ENCODE measurements at places on chromosomes 7 and 10.

GRCh38 chr7:102321351-102322201, 34.7 kb downstream of the SPDYE6 start:
- H3K4me3 ChIP-seq: no peak overlapping the region
- no peaks in the 10 kb centered on the region for H3K36me3 ChIP-seq
- no peaks in the 10 kb centered on the region for H3K4me1 ChIP-seq
- peak; percentile 38 for DNase-seq

- no peak overlapping the region for H3K27ac ChIP-seq
- H3K4me1 ChIP-seq: no peaks in the 10 kb centered on the region
- no peak for DNase-seq
- H3K27me3 ChIP-seq: no peaks in the 10 kb centered on the region
Observed at GRCh38 chr10:50796693-50797092, 57.0 kb downstream of the ASAH2B start.

DNA sequence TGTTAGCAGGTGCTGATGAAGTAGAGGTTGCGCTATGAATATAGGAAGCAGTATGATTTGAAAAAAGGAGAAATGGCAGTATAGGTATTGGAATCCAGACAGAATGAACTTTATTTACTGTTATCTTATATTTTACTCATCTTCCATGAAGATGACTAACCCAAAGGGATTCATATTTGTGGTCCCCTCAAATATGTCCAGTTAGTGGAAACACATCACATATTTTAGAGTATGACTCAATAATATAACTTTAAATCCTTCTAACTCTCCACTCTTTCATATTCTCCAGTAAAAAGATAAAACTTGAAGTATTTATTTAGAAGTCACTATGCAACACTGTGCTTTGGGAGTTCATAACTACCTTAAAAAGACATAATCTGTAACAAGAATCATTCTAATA, 286.5 kb upstream of the LRRTM3 start:
- H3K27me3 ChIP-seq: no peaks in the 10 kb centered on the region
- no peak overlapping the region for H3K4me3 ChIP-seq
- no peaks in the 10 kb centered on the region for H3K4me1 ChIP-seq
- no peaks in the 10 kb centered on the region for H3K36me3 ChIP-seq
- no peak for DNase-seq

GRCh38 chr10:132497861-132498561, 39.6 kb upstream of the INPP5A start:
- no peak overlapping the region for H3K27ac ChIP-seq
- no peak for DNase-seq
- H3K36me3 ChIP-seq: no peaks in the 10 kb centered on the region

DNA sequence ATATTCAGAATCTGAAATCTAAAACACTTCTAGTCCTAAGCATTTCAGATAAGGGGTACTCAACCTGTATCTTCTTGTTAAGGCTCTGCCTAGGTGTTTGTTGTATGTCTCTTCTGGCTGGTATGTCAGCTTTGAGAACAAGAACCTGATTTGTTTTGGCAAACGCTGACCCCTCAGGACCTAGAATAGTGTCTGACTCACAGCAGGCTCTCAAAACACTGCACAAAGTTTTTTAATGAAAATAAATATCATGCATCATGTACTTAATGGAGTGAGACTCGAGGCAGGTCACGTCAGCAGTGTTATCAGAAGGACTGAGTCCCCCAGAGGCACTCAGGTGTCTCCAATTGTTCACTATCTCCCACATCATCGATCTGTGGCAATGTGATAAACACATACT, 99.1 kb downstream of the GLI3 start:
- H3K27me3 ChIP-seq: no peaks in the 10 kb centered on the region
- no peak overlapping the region for H3K4me3 ChIP-seq
- H3K4me1 ChIP-seq: no peaks in the 10 kb centered on the region
- no peaks in the 10 kb centered on the region for H3K36me3 ChIP-seq

DNA sequence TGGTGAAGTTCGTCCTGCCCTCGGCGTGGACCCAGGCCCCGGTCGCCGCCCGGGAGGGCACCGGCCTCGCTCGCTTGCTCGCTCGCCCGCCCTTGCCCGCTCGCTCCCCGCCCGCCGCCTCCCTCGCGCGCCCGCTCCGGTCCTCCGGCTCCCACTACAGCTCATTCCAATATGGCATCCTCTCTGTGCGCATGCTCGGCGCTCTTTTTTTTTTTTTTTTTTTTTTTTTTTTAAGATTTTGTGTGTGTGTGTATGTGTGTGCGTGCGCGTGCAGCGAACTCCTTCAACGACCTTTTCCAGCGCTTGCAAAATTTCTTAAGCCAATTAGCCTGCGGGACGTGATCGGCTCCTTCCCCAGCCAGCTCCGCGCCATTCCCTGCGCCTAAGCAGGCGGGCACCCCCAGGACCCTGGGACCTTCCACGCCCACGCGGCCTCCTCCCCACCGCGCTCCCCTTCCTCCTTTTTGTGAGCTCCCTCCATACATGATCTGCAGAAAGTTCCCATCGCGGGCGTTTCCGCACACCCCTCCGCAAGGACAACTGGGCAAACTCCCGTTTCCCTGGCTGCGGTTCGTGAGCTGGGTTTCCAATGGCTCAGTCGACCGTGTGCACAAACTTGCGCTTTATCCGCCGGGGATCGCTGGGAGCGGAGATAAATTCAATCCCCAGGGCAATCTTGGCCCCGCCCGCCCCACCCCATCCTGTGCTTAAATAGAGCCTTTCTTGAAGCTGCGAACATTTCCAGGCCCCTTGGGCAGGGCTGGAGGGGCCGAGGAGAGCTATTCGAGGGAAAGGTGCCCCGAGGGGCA, at the start of gene SFMBT2:
SFMBT2 (minus strand) TSS at position 173 of the 809 bp plus-strand sequence. CDS start 29,136 bp downstream, outside the sequence.
- peak; percentile 57 for DNase-seq
- peaks cover 85% of the 10 kb centered on the region for H3K27me3 ChIP-seq
- H3K27ac ChIP-seq: peak within 1 kb of the TSS; percentile 70
- H3K36me3 ChIP-seq: no peaks in the 10 kb centered on the region

- H3K36me3 ChIP-seq: no peaks in the 10 kb centered on the region
- H3K4me1 ChIP-seq: no peaks in the 10 kb centered on the region
- H3K4me3 ChIP-seq: no peak overlapping the region
- H3K27me3 ChIP-seq: no peaks in the 10 kb centered on the region
- no peak for DNase-seq
- H3K27ac ChIP-seq: no peak overlapping the region
Observed at GRCh38 chr7:136229790-136230189, 252.6 kb upstream of the MTPN start.

DNA sequence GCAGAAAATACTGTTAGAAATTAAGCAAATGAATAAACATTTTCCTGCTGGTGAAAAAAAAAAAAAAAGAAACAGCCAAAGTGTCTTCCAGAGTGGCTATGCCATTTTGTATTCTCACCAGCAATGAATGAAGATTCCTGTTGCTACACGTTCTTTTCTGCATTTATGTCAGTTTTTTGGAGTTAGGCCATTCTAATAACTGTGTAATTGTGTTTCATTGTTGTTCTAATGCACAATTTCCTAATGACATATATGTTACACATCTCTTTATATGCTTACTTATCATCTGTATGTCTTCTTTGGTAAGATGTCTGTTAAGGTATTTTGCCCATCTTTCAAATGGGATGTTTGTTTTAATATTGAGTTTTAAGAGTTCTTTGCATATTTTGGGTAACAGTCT, 213.7 kb downstream of the ITGB1 start:
- DNase-seq: no peak
- H3K36me3 ChIP-seq: peaks cover 7% of the 10 kb centered on the region
- H3K27ac ChIP-seq: no peak overlapping the region

- peaks cover 19% of the 10 kb centered on the region for H3K4me1 ChIP-seq
- peak overlapping the region; percentile 96 for H3K4me3 ChIP-seq
- H3K36me3 ChIP-seq: peaks cover 65% of the 10 kb centered on the region
- peak overlapping the region; percentile 99 for H3K27ac ChIP-seq
Observed at GRCh38 chr7:99559175-99559915, 903 bp downstream of the ZNF655 start.

DNA sequence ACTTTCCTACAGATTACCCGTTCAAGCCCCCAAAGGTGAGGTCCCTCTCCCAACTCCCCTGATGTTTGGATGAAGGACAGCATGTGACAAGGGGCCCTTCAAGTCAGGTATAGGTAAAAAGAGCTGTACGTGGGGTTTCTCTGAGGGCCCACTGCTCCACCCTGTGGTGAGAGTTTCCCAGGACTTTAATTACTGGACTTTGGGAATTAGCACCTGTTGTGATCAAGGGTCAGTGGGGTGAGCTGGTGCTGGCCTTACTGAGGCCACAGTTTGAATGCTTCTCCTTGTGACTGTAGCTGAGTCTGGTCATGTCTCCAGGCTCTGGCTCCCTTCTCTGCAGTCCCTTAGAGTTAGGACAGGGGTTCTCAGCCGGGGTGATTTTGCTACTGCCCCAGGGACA, 16.8 kb downstream of the UBE2D4 start:
- H3K36me3 ChIP-seq: no peaks in the 10 kb centered on the region
- H3K27me3 ChIP-seq: no peaks in the 10 kb centered on the region

- no peaks in the 10 kb centered on the region for H3K36me3 ChIP-seq
- no peak overlapping the region for H3K27ac ChIP-seq
- H3K27me3 ChIP-seq: no peaks in the 10 kb centered on the region
- DNase-seq: no peak
- no peaks in the 10 kb centered on the region for H3K4me1 ChIP-seq
Observed at GRCh38 chr10:32893434-32893833, 64.6 kb downstream of the ITGB1 start.

GRCh38 chr7:155358066-155358947, 60.6 kb downstream of the INSIG1 start:
- H3K36me3 ChIP-seq: no peaks in the 10 kb centered on the region
- DNase-seq: no peak
- H3K27me3 ChIP-seq: no peaks in the 10 kb centered on the region
- H3K27ac ChIP-seq: no peak overlapping the region
- no peaks in the 10 kb centered on the region for H3K4me1 ChIP-seq

DNA sequence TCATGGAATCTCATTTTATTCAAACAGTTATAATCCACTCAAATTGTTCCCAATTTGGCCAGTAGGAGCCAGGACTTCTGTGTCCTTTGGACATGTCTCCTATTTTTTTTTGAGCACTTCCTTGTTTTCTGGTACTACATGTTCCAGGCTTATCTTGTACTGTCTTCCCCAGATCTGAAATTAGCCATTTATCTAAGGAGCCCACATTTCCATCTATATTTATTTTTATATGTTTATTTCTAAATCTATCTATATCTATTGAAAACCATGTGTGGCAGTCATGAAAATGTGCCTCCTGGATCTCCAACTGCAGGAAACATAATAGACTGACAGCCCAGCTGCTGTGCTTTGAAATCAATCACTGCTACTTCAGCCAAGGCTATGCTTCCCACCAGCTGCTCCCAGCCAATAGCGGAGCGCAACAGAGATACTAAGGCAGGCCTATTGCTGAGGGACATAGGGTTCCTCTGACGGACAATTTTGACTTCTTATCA, 147.1 kb downstream of the LRRC4 start:
- peaks cover 7% of the 10 kb centered on the region for H3K36me3 ChIP-seq
- H3K27ac ChIP-seq: no peak overlapping the region
- H3K4me1 ChIP-seq: peaks cover 3% of the 10 kb centered on the region
- H3K27me3 ChIP-seq: no peaks in the 10 kb centered on the region
- DNase-seq: no peak

GRCh38 chr7:31488562-31489203, 25.2 kb upstream of the ITPRID1 start:
- no peak overlapping the region for H3K4me3 ChIP-seq
- H3K27me3 ChIP-seq: no peaks in the 10 kb centered on the region
- H3K27ac ChIP-seq: no peak overlapping the region
- DNase-seq: no peak

GRCh38 chr10:22365644-22366434, 20.5 kb downstream of the SPAG6 start:
- no peak overlapping the region for H3K4me3 ChIP-seq
- no peaks in the 10 kb centered on the region for H3K36me3 ChIP-seq
- DNase-seq: no peak
- H3K27me3 ChIP-seq: no peaks in the 10 kb centered on the region

DNA sequence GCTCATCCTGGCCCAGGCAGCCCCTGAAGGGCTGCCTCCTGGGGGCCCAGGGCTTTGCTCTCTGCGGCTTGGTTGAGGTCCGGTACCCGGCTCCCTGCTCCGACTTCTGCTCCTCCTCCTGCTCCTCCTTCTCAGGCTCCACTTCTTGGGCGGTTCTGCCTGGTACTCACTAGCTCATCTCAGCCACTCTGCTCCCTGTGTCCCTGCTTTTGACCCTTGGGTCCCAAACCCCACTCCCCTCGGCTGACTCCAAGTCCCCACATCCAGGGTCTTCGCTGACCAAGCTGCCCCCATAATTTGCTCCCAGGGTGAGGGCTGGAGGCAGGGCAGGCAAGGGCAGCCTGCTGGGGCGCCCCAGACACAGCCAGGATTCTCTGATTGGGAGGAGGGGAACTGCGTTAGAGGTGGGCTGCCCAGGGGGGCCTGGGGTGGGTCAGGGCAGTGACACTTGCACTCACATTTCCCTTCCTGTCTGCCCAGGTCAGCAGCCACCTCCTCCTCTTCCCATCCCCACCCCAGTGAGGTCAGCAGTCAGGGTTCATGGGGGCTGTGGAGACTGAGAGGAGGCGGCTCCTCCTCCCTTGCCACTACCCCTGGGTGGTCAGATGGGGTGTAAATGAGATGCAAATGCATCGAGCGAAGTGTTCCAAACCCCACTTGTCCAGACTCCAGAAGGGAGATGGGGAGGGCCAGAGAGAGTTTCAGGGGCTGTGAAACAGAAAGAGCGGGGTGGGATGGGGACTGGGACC, 2.2 kb downstream of the SMARCD3 start:
- peaks cover 67% of the 10 kb centered on the region for H3K27me3 ChIP-seq
- H3K4me3 ChIP-seq: no peak overlapping the region
- no peak overlapping the region for H3K27ac ChIP-seq
- H3K4me1 ChIP-seq: peaks cover 67% of the 10 kb centered on the region

- no peaks in the 10 kb centered on the region for H3K4me1 ChIP-seq
- no peak overlapping the region for H3K4me3 ChIP-seq
- no peaks in the 10 kb centered on the region for H3K27me3 ChIP-seq
- H3K36me3 ChIP-seq: no peaks in the 10 kb centered on the region
- H3K27ac ChIP-seq: no peak overlapping the region
- DNase-seq: no peak
Observed at GRCh38 chr10:98516352-98516751, 69.6 kb upstream of the HPS1 start.

GRCh38 chr10:30228417-30229036, 120.6 kb downstream of the MTPAP start:
- H3K27me3 ChIP-seq: no peaks in the 10 kb centered on the region
- H3K4me3 ChIP-seq: no peak overlapping the region
- H3K4me1 ChIP-seq: no peaks in the 10 kb centered on the region

- DNase-seq: no peak
- H3K4me3 ChIP-seq: no peak overlapping the region
- H3K27me3 ChIP-seq: no peaks in the 10 kb centered on the region
- no peaks in the 10 kb centered on the region for H3K4me1 ChIP-seq
- no peak overlapping the region for H3K27ac ChIP-seq
Observed at GRCh38 chr10:90418869-90419652, 438.8 kb downstream of the HTR7 start.
